ENCODE measurements at places on chromosomes 7 and 10.

- DNase-seq, result no peak
Measured at GRCh38 chr10:47042199-47042473, 130.9 kb downstream of the PTPN20 start.

- DNase-seq, result no peak
Measured at GRCh38 chr10:62250594-62251198, 17.9 kb downstream of the RTKN2 start.

DNA sequence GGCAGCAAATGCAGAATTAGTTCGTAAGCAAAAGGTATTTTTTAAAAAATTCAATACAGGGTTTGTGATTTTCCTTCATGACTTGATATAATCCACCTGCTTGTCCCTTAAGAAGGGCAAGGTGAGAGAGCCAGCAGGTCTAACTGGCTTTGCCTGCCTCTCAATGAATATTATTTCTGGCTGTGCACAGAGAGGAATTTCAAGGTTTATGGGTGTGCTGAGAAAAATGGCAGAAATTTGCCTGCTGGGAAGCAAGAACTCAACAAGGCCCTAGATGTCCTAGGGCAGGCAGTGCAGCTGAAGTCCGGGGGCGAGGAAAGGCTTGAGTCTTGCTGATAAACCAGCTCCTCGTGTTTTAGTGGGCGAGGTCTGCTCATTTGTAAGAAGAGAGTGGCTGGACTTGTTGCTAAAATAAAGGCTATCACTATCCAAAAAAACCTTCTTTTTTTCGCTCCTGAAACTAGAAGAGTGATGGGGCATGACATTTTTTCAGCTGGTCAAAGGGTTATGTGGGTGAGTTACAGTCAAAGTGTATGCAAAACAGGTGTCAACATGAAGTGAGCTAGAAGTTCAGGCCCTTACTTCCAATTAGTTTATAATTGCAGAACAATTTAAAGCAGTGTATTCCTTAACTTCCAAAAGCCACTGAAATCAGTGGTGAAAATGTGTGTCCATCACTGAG lies 385.8 kb upstream of the KLF6 start:
- DNase-seq, result no peak

- DNase-seq, result no peak
Measured at GRCh38 chr7:15159261-15159660, 256.7 kb upstream of the DGKB start.

- DNase-seq, result no peak
Measured at GRCh38 chr7:124457841-124458240, 307.8 kb downstream of the GPR37 start.

- DNase-seq, result no peak
Measured at GRCh38 chr7:43179393-43179792, 66.9 kb downstream of the HECW1 start.

DNA sequence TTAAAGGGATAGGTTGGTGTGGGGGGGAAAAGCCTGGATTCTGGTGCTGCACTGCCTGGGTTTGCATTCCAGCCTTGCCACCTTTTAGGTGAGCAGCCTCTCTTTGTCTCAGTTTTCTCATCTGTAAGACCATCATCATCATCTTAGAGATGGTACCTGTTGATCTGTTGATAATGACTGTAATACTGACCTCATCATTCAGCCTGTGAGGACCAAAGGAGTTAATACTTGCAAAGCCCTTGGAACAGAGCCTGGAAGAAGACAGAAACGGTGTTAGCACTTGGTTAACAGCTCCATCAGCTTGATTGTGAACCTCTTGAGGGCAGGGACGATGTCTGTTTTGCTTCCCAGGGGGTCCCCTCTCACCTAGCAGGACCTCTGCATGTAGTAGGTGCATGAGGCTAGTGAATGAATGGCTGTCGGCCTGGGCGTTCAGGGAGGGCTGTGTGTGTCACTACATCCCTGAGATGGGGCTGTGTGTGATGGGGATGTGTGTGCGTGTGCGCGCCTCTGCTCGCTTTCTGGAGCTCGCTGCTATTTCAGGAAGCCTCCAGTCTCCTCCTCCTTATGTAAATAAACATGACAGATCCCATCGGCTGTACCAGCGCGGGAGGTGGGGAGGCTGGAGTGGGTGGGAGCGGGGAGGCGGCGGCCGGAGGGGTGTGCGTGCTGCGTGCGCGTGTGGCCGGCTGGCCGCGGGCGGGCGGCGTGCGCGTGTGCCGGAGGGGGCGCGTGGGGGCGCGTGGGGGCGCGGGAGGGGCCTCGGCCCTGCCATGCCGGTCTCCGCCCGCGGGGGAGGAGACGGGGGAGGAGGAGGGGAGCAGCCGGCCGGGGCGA lies 61.2 kb downstream of the NEURL1 start:
- no peak for DNase-seq

DNA sequence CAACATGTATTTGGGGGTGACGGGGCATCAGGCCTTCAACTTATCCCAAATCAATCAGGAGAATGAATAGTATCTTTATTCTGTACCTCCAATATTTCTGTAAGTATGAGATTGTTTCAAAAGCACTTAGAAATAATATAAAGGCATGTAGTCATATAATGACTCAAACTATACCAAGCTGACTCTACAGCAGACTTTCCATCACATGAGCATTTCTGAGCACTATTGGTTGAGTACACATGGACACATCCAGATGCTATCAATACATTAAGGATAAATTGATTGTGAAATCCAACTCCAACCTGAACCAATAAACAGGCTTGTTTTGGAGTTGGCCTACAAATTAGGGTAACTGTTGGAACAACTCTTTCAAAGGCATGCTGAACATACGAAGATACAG lies 229.4 kb downstream of the SFMBT2 start:
- no peak for DNase-seq

- peak; percentile 59 for DNase-seq
Measured at GRCh38 chr7:101814991-101815825, 2.2 kb upstream of the CUX1 start.

GRCh38 chr7:159226011-159226702 lies 81.5 kb upstream of the VIPR2 start:
- DNase-seq, result no peak

GRCh38 chr7:3787717-3788264 lies 486.7 kb downstream of the SDK1 start:
- DNase-seq, result no peak

GRCh38 chr10:133166828-133167692 lies 7.0 kb downstream of the KNDC1 start:
- no peak for DNase-seq

- no peak for DNase-seq
Measured at GRCh38 chr7:30225863-30226613, 58.4 kb upstream of the ZNRF2 start.

DNA sequence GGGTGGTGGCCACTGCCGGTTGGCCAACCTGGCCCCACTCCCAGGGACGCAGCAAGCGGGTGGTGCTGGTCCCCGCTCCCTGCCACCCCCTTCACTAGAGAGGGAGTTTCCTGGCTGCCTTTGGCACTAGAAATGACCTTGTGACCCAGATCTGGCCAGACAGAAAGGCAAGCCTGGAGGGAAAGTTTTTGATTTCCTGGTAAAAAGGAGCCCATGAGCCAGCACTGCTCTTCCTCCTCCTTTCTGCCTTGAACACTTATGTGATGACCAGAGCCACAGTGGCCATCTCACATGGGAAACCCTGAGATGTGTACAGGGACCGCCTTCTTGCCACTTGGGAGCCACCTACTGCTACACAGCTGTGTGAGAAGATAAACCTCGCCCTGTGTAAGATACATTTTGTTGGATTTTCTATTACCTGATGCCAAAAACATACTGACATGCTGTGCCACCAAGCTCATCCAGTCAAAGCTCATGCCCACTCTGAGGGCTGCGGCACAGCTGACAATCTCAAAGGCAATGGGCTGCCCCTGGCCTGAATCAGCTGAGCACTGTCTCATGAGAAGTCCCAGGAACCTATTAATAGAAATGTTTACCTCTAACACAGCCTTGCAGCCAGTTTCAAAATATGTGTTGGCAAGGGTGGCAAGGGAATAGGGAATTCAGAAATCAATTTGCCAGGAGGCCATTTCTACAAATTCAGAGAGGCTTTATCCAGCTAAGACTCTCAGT lies 94.0 kb downstream of the CYTH3 start:
- DNase-seq, result no peak

- DNase-seq, result no peak
Measured at GRCh38 chr10:43135656-43136055, 2.6 kb upstream of the CSGALNACT2 start.

- no peak for DNase-seq
Measured at GRCh38 chr10:44864051-44864450, 47.1 kb upstream of the TMEM72 start.

DNA sequence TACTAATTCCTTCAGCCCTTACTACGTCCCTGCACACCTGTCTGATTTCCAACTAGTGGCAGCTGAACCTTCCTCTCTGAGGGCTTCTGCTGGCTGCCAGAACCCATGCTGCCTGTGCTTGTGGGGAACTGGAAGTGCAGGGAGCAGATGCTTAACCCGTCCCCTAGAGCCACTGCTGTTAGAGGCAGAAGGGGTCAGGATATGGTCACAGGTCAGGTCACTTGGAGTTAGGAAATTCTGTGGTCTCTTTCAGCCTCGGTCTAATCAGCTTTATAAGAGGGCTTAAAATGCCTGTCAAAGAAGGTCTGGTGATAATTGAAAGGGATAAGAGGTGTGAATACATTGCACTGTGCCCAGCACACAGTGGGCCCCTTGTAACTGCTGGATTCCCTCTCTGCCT lies 82.0 kb downstream of the PLPP4 start:
- DNase-seq, result no peak

- DNase-seq, result no peak
Measured at GRCh38 chr7:25720427-25720826, 431.6 kb upstream of the NFE2L3 start.

GRCh38 chr10:124464028-124464965 lies 2.7 kb downstream of the LHPP start:
- DNase-seq, result no peak

DNA sequence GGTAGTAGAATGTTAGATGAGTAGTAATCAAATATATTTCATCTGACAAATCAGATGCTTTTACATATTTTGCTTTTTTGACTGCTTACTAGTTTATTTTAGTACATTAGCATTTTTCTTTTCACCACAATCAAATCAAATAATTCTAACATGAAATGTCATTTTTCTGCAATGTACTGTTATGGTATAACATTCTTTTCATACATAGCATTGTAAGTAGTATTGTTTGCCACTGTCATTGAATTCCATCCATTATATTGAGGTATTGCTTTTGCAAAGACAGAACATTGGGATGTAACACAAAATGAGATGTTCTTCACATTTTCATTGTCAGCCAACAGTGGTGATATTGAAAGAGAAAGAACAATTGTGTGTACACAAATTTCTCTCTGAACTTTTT lies 107.4 kb downstream of the TRIL start:
- no peak for DNase-seq

DNA sequence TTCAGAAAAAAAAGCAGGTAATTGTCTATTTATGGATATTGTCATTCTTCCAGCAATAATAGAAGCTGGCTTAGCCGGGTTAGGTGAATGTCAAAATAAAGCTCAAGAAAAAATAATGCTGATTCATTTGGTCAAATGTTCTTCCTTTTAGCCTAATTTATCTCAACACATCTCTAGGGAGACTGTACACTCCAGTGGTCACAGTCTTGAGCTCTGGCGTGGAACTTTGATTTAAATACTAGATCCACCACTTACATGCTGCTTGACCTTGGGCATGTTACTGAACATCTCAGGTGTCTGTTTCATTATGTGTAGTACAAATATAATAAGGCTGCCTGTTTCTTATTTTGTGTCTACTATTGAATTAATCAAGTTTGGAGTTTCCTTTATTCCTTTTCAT lies 22.0 kb downstream of the PRTFDC1 start:
- no peak for DNase-seq

All from stimulated activated CD4-positive, alpha-beta T cell treated with anti-CD3 and anti-CD28 coated beads, Interleukin-15, amount 100 ng/mL, for 1 hour (primary cell).